Stimulated activated CD8-positive, alpha-beta memory T cell treated with anti-CD3 and anti-CD28 coated beads, Interleukin-15, amount 100 ng/mL, for 48 hours (primary cell): ENCODE measurements at places on chromosomes 1 and 21.

GRCh38 chr1:64956010-64956640 is 10.2 kb downstream of the JAK1 start:
- DNase-seq, result no peak

- no peak for DNase-seq
These were observed 120.5 kb downstream of the UBR4 start for GRCh38 chr1:19089524-19089923.

GRCh38 chr1:199898654-199899053 is 128.9 kb upstream of the NR5A2 start:
- no peak for DNase-seq

DNA sequence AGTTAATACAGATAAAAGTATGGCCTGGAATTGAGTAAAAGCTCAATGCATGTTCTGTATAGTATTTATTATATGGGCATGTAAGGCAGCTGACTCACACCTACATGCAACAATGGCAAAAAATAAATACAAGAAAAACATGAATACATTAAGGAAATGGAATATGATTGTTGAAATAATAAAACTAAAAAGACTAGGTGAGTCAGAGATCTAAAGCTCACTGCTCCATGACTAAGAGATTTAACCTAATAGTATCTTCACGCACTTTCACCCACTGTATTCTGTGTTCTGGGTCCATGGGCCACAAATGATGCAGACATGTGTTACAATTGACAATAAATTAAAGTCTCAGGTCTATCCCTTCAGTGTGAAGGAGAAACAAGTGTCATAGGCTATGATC is 607.0 kb downstream of the AGBL4 start:
- DNase-seq, result no peak

DNA sequence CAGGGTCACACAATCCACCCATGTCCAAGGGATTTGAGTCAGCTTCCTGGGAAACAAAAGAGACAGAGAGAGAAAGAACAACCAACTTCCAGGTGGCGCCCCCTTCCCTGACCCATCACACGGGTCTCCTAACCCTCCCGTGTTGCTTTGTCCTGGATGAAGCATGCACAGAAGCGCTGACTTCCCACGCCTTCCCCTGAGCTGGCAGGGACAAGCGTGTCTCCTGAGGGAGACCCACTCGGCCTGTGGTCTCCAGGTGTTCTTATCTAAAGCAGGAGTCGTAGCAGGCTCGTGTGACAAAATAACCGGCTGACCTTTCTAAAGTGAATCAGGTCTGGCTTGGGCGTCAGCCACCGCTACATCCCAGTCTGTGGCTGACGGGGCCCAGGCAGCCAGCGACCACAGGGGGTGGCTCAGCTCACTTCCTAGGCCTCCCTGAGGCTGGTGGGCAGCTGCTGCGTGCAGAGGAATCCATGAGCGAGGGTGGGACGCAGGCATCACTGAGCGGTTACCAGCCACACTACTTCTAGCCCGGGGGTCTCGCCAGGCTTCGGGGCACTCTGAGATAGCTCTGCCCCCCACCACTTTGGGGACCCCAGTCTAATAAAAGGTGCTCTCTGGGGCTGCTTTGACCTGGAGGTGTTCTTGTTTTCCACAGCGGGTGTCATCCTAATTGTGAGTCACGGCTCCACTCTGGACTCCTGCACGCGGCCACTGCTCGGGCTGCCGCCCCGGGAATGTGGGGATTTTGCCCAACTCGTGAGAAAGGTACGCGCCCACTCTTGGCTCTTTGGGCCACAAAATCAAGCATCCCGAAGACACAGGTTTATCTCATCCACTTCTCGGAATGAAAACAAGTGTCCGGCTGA is 40.4 kb downstream of the UBASH3A start:
- DNase-seq, result no peak
